GM19239 (cell line): ENCODE measurements at places on chromosomes 6 and 20.
A peak's percentile ranks its signal among the peaks of the same experiment; 100 is the strongest.

DNA sequence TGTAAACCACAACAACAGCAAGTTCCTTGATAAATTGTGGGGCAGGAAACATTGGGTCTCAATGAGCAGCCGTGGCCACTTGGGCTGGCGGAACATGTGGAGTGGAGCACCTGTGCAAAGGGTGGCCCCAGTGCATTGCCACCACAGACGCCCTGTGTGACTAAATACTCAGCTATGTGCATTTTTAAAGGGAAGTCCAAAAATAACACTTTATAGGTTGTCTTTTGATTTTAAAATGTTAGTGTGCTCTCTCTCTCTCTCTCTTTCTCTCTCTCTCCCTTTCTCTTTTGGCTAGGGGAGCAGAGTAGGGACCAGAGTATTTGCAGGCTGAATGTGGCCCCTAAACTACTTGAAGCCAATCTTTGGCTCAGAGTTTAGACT is 236.3 kb downstream of the BCAS1 start:
- no peak for DNase-seq

- no peak for DNase-seq
Measured at GRCh38 chr20:47735412-47736400, 49.6 kb downstream of the SULF2 start.

DNA sequence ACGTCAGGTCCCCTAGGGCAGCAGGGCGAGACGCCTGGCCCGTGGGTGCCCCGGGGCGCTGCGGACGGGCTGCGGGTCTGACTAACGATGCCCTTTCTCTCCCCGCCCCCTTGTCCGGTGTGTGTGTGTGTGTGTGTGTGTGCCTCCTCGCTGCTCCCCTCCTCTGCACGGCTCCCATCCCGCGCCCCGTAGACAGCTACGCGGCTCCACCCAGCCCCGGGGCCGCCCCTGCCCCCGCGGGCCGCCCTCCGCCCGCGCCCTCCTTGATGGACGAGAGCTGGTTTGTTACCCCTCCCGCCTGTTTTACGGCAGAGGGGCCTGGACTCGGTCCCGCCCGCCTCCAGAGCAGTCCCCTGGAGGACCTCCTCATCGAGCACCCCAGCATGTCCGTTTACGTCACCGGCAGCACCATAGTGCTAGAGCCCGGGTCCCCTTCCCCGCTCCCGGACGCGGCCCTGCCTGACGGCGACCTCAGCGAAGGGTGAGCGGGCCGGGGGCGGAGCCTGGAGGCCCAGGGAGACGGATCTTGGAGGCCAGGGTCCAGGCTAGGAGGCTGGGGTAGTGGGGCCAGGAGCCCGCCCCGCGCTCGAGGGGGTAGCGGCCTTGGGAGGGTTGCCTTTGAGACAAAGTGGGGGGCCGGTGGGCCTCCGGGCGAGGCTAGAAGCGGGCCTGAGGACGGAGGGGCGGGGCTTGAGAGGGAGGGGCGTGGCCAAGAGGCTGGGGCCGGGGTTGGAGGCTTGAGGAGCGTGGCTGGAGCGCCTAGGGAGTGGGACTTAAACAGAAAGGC is 5.1 kb downstream of the TP53INP2 start:
- peak; percentile 85 for DNase-seq

DNA sequence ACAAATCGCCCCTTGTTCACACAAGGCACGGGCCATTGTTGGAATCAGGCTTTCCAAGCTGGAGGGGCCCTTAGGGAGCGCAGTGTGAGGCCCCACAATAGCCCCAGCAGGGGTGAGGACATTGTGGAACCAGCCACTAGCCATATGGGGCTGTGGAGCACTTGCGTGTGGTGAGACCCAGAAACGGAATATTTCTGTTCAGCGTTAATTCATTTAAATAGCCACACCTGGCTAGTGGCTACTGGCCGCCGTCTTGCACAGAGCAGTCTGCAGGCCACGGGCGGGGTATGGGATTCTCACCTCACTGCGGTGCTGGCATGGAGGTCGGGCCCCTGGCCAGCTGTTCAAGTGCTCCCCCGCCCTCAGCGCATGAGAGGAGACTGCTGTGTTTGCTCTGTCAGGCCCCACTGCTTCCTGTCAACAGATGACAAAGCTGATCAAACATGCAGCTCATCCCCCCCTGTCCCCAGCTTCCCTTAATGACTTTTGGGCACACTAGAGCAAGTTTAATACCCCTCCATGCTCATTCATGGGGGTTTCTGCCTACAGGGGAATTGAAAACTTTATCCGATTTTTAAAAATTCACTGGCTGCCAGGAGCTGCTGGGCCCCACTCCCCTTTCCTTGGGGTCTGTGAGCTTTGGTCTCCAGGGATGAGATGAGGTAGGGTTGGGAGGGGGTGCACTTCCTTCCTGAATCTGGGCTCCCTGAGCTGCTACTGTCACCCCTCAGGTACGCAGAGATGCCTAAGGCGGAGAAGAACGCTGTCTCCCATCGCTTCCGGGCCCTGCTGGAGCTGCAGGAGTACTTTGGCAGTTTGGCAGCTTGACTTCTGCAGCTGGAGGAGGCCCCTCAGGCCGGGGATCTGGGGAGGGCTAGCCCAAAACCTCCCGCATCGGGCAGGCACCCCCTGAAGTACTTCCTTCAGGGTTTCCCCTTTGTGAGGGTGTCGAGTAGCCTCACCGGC is 13.6 kb downstream of the ITPA start:
- no peak for DNase-seq

DNA sequence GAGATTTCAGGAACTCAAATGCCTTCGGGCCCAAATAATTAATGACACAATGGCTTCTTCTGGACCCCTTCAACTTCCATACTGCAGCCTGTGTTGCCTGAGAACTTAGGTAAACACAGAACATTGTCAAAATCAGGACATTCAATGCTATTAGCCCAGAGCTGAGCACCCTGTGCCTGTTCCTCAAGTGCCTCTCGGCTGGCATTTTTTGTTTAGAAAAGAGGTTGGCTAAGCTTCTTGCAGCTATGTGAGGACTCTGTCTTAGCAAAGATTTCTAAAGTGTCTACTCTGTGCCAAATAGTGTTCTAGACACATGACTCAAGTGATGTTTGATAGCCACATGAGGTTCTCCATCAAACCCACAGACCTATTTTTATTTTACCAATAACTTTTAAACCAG is 289.3 kb upstream of the ARID1B start:
- DNase-seq = no peak

GRCh38 chr6:98942263-98942803 is 5.4 kb downstream of the FBXL4 start:
- DNase-seq = no peak

DNA sequence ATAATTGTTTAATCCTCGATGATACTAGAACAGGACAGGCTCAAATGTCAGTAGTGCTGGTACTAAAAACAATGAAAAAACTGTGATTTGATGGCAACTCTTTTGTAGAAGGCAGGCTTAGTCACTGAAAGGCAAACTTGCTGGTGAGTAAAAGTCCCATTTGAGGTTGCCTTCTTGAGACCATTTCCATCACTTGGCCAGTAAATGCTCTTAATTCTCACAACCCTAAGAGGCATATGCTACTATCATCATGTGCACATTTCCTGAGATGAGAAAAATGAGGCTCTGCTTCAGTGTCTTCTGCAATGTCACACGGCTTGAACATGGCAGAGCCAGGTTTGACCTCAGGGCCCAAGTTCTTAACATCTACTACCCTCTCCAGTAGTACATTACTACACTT is 9.9 kb downstream of the AKIRIN2 start:
- no peak for DNase-seq

DNA sequence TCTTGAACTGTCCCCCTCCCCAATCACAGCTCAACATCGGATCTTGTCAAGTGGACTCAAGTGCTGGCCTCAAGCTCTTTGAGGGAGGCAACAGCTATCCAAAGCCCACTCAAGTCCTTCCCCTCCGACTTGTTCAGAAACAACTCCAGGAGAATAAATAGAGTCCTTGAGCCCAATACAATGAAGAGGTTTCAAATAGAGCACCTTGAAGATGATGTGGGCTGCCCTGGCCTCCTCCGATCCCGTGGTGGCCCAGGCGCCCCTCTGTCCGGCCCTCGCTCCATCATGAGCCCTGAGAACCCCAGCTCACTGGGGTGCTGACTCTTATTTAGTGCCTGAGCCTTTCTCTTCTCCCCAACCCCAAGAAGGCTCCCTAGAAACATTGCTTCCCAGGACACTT is 164.3 kb upstream of the PMEPA1 start:
- DNase-seq = no peak
